ENCODE measurements at places on chromosomes 13 and 19.
A peak's percentile ranks its signal among the peaks of the same experiment; 100 is the strongest.

GRCh38 chr19:14015524-14016035 is 9.5 kb upstream of the RFX1 start:
- H3K4me3 ChIP-seq = no peak overlapping the region
- no peaks in the 10 kb centered on the region for H3K36me3 ChIP-seq

DNA sequence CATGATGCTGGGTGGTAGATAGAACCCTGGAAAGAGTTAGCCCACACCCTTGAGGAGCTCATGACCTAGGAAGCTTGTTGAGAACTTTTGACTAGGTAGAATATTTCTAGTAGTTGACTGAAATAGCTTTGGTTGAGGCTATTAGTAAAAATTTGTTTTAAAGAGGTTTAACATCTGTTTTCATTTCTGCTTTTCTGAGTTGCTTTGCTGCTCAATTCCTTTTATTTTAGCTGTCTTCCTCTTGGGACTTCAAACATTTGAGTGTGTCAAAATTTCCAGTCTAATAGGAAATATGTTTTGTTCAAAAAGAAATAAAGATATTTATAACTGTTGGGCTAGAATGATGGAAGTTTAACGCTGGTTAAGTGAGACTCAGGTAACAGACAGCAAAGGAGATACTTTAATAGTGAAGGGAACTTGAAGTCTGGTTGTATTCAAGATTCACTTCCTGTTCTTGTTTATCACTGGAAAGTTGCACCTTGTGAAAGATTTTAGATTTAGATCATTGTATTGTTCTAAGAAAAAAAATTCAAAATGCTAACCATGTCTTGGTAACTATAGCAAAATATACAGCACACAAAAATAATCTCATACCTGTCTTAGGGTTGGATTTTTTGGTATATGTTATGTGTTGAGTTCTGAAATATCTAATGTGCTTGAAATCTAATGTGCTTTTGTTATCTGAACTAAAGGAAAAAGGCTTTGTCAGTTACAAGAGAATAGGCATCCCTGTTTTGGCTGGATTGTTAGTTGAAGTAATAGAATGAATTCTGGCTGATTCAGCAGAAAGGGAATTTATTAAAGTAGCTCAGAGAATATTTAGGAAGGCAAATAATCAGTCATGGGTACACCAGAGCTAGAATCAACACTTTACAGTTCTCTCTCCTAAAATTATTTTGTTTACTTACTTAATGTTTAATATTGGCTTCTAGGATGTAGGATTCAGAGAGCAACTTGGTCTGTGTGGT is 24.4 kb upstream of the GPR18 start:
- peak overlapping the region; percentile 18 for H3K27ac ChIP-seq
- no peak for DNase-seq
- peaks cover 45% of the 10 kb centered on the region for H3K4me1 ChIP-seq
- no peaks in the 10 kb centered on the region for H3K27me3 ChIP-seq
- no peaks in the 10 kb centered on the region for H3K36me3 ChIP-seq
- H3K4me3 ChIP-seq = no peak overlapping the region

DNA sequence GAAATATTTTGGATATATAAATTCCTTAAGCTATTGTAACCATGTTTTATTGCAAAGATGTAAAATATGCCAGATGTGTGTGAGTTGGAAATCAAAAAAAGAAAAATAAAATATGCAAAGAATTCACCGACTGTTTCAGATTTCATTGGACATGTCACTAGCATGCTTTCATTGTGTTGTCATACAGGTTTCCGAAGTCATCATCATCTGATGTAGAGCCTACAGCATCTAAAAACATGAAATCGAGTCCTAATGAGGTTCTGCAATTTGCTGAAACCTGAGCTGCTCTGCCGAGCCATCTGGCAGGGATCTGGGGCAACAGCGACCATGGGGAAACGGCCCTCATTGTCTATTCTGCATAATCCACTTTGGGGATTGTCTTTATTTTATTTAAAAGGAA is 196.1 kb upstream of the MAB21L1 start:
- no peak overlapping the region for H3K27ac ChIP-seq
- no peak for DNase-seq
- no peak overlapping the region for H3K4me3 ChIP-seq
- no peaks in the 10 kb centered on the region for H3K27me3 ChIP-seq
- no peaks in the 10 kb centered on the region for H3K4me1 ChIP-seq

- no peaks in the 10 kb centered on the region for H3K27me3 ChIP-seq
- H3K36me3 ChIP-seq = peaks cover 77% of the 10 kb centered on the region
- H3K27ac ChIP-seq = no peak overlapping the region
These were observed 40.1 kb downstream of the PSPC1 start for GRCh38 chr13:19742643-19743042.

- peaks cover 31% of the 10 kb centered on the region for H3K36me3 ChIP-seq
- peak overlapping the region; percentile 74 for H3K27ac ChIP-seq
These were observed 4.5 kb downstream of the SF3A2 start for GRCh38 chr19:2240881-2241760.

- DNase-seq = no peak
- no peaks in the 10 kb centered on the region for H3K27me3 ChIP-seq
- H3K27ac ChIP-seq = no peak overlapping the region
- H3K4me1 ChIP-seq = no peaks in the 10 kb centered on the region
These were observed 1249.4 kb upstream of the SLC10A2 start for GRCh38 chr13:104315606-104316005.

- H3K27ac ChIP-seq = no peak overlapping the region
- peaks cover 7% of the 10 kb centered on the region for H3K4me1 ChIP-seq
- no peak overlapping the region for H3K4me3 ChIP-seq
- DNase-seq = no peak
- H3K27me3 ChIP-seq = no peaks in the 10 kb centered on the region
- no peaks in the 10 kb centered on the region for H3K36me3 ChIP-seq
These were observed 435.2 kb upstream of the ZNF507 start for GRCh38 chr19:31910224-31910623.

GRCh38 chr13:114286808-114287207 is 5.4 kb downstream of the UPF3A start:
- H3K27me3 ChIP-seq = no peaks in the 10 kb centered on the region
- no peak overlapping the region for H3K4me3 ChIP-seq
- H3K4me1 ChIP-seq = peaks cover 12% of the 10 kb centered on the region
- no peak overlapping the region for H3K27ac ChIP-seq
- peaks cover 67% of the 10 kb centered on the region for H3K36me3 ChIP-seq
- DNase-seq = no peak

- DNase-seq = no peak
- no peaks in the 10 kb centered on the region for H3K4me1 ChIP-seq
- no peaks in the 10 kb centered on the region for H3K27me3 ChIP-seq
- H3K36me3 ChIP-seq = peaks cover 72% of the 10 kb centered on the region
- H3K4me3 ChIP-seq = no peak overlapping the region
These were observed 12.3 kb downstream of the SIN3B start for GRCh38 chr19:16841391-16841926.

GRCh38 chr13:103243495-103243894 is 177.3 kb upstream of the SLC10A2 start:
- H3K4me3 ChIP-seq = no peak overlapping the region
- no peak overlapping the region for H3K27ac ChIP-seq
- no peaks in the 10 kb centered on the region for H3K27me3 ChIP-seq
- H3K4me1 ChIP-seq = no peaks in the 10 kb centered on the region
- no peak for DNase-seq

DNA sequence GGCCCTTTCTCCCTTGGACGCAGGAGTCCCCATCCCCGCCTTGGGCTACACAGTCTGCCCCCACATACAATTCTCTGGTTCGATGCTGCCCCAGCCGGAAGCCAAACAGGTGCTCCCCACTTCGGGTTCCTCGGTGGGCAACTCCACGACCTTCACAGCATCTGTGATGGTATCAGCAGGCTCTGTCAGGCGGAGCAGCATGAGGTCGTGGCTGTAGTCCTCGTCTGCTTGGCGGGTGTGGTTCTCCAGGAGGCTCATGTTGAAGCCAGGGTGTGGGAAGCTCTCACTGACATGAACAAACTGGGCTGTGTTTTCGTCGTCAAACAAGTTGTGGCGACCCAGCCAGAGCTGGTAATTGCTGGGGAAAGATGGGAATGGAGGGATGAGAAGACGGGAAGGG is 3.5 kb downstream of the KLK1 start:
- H3K27ac ChIP-seq = no peak overlapping the region
- H3K27me3 ChIP-seq = peaks cover 50% of the 10 kb centered on the region
- no peak for DNase-seq
- peaks cover 6% of the 10 kb centered on the region for H3K4me1 ChIP-seq
- no peak overlapping the region for H3K4me3 ChIP-seq
